ENCODE measurements at places on chromosomes 11 and 22. TPM values are rescaled to one million over a fixed set of nuclear protein-coding genes. Genes with fewer than 3 reads are reported as not detected.

DNA sequence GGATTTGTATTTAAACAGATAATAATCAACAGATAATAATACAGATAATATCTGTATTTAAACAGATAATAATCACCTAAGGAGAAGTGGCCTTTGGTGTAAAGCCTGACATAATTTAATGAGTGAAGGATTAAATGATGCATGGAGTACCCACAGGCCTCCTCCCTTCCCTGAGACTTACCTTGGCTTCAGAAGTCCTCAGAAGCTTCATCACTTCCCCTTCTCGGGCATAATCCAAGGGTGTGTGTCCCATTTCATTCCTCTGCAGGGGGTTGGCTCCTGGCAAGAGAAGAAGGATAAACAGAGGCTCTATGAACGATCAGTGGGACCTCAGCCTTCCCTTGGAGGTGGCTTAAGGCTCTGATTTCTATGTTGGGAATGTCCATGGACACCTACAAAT lies 85.5 kb upstream of the PHOX2A start:
- no peak overlapping the region for H3K27ac ChIP-seq
- H3K36me3 ChIP-seq: peaks cover 8% of the 10 kb centered on the region
- DNase-seq: no peak
- peaks cover 52% of the 10 kb centered on the region for H3K4me1 ChIP-seq
- no peak overlapping the region for H3K4me3 ChIP-seq

GRCh38 chr11:69982690-69983570 lies 95.2 kb upstream of the ANO1 start:
- peaks cover 51% of the 10 kb centered on the region for H3K27me3 ChIP-seq
- H3K27ac ChIP-seq: no peak overlapping the region
- no peak for DNase-seq
- H3K4me1 ChIP-seq: no peaks in the 10 kb centered on the region
- H3K36me3 ChIP-seq: no peaks in the 10 kb centered on the region

Gene MRGPRX4
- not detected for total RNA-seq

GRCh38 chr22:27801616-27802345 lies at the start of gene MN1:
TSS of gene MN1 (minus strand) at chr22:27801756. CDS start at chr22:27800543, 1,213 bp downstream.
- H3K36me3 ChIP-seq: no peaks in the 10 kb centered on the region
- peaks cover 8% of the 10 kb centered on the region for H3K4me1 ChIP-seq
- peak within 1 kb of the TSS; percentile 78 for H3K4me3 ChIP-seq
- no peak within 1 kb of the TSS for H3K27ac ChIP-seq
- peaks cover 37% of the 10 kb centered on the region for H3K27me3 ChIP-seq

- H3K27ac ChIP-seq: no peak overlapping the region
- H3K4me3 ChIP-seq: no peak overlapping the region
- no peak for DNase-seq
- no peaks in the 10 kb centered on the region for H3K4me1 ChIP-seq
Observed at GRCh38 chr11:132244846-132245245, 874.4 kb downstream of the NTM start.

DNA sequence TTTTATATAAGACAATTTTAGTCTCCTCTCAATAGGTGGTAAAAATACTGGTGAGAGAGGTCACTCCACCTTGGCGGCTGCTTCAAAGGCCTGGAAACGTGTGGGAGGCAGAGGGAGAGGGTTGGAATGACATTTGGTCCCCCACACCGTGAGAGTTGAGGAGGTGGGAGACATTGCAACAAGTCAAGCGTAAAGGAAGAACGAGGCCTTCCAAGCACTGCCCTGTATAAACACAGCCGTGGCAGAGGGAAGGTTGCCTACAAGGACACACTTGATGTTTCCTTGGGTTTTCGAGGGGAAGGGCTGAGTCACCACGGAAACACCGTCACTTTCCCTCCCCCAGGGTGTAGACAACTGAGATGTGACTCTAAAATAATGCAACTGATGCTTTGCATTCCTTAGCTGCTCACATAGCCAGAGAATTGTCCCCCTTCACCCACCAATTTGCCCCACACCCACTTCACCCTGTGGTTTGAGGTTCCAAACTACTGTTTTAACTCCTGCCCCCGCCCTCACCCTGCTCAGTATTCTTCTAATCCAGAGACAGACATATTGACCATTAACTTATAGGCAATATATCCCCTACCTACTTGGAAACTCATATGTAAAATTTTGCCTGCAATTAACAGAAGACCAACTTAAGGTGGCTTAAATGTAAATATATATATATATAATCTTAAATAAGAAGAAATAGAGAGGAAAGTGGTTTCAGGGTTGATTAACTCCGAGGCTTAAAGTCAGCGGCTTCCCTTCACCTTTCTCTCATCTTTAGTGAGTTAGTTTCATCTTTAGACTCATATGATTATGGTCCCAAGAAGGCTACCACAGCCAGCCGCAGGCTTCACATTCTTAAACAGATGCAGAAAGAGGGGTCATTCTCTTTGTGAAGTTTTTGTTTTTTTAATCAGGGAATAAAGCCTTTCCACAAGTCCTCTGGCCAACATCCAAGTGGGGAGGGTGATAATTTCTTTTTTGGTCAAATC lies 54.1 kb upstream of the BDNF start:
- no peak overlapping the region for H3K4me3 ChIP-seq
- no peaks in the 10 kb centered on the region for H3K4me1 ChIP-seq
- H3K27me3 ChIP-seq: no peaks in the 10 kb centered on the region
- no peak for DNase-seq

DNA sequence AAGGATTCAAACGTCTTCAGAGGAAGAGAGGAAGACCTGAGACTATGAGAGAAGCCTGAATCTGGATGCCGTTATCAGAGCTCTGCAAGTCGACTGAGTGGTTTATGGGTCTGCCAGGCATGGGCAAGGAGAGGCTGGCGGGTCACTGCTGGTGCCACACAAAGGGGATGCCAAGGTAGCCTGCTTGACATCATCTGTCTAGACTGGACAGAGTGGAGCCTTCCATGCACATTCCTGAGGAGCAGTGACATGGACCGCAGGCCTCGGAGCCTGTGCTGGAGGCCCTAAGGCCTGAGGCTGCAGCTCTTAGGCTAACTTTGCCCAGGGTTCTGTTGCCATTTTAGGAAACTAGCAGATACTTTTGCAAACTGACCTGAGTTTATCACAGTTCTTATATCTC lies 127.4 kb downstream of the WT1 start:
- H3K27me3 ChIP-seq: peaks cover 5% of the 10 kb centered on the region
- H3K27ac ChIP-seq: no peak overlapping the region
- H3K36me3 ChIP-seq: no peaks in the 10 kb centered on the region

DNA sequence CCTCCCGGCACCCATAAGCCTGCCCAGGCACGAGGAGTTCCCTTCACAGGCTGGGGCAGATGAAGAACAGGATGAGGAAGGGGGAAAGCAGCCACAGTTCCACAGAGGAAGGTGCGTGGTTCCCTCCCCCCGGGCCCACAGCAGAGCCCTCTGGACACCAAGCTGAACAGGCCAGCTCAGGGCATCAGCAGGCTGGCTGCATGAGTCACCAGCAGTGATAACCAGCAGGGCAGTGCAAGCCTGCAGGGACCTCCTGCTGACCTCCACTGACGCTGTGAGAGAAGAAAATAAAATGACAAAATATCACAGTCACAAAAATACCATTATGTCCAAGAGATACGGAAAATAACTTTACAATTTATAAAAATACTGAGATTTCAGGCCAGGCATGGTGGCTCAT lies 11.5 kb downstream of the RTL6 start:
- no peak overlapping the region for H3K4me3 ChIP-seq
- H3K4me1 ChIP-seq: no peaks in the 10 kb centered on the region
- H3K27me3 ChIP-seq: no peaks in the 10 kb centered on the region
- H3K27ac ChIP-seq: no peak overlapping the region
- no peaks in the 10 kb centered on the region for H3K36me3 ChIP-seq
- DNase-seq: no peak

Gene EMID1
- total RNA-seq: not detected

DNA sequence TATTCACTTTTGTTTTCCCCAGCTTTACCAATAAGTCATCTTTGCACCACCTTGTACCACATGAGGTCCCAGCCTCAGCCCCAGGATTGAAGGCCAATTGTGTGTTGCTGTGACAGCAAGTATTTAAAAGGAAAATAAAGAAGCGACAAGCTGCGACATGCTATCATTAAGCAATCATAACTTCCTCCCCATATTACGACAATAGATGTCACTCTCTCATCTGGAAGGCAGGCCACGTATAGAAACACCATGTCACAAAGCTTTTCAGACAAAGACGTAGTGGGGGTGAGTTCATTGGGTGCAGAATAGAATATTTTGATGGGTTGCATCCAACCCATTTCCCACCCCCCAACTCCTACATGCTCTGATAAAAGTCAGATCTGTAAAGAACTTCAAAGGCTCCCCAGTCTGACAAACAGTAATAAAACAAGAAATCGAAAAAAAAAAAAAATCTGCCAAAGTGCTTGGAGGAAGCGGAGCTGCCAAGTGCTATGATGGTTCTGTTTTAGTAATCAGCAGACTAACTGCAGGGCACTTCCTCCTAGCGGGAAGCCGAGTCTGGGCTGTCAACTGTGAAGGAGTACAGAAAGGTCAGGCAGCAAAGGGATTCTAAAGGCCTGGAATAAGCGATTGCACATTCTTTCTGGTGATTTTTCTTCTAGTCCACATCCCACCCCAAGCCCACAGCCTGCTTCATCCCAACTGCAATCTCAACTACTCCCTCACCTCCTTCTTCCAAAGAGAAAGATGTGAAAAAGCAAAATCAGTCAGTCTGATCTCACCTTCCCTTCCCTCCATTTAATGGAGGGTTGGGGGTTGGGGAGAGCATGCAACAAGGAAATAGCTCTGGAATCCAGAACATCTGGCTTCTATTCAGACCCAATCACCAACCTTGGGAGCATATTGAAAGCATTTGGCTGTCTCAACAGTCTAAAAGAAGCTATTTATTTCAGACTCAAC lies 131.4 kb upstream of the UBASH3B start:
- peaks cover 20% of the 10 kb centered on the region for H3K27me3 ChIP-seq
- no peak overlapping the region for H3K27ac ChIP-seq
- no peak for DNase-seq
- no peak overlapping the region for H3K4me3 ChIP-seq

Gene MPZL3
- 64.6 TPM for total RNA-seq

- H3K27ac ChIP-seq: no peak overlapping the region
- H3K4me3 ChIP-seq: no peak overlapping the region
- H3K4me1 ChIP-seq: peaks cover 8% of the 10 kb centered on the region
- no peak for DNase-seq
Observed at GRCh38 chr11:8261291-8261690, 2.4 kb downstream of the LMO1 start.

Gene NFAM1
- 0.05 TPM for total RNA-seq

DNA sequence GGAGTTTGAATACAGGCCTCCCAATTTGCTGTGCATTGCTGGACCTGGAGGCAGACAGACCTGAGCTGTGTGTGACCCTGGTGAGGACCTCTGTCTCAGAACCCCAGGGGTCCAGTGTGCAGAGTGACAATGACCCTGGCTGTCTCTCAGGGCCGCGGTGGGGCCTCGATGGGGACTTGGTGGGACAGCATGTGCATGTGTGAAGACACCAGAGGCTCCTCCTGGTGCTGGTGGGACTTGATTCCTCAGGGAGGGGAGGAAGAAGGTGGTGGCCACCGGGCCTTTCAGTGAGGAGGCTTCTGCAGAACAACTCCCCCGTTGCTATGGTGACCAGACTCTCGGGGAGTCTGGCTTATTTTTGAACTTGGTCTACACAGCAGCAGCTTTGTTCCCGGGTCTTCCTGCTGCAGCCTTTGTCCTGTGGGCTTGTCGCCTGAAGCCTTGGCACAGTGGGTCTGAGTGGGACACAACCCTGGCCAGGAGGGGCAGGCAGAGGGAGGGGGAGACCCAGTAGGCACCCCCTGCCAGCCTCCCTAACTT lies 35.3 kb downstream of the MCM5 start:
- H3K27ac ChIP-seq: no peak overlapping the region
- DNase-seq: no peak
- H3K4me1 ChIP-seq: peaks cover 3% of the 10 kb centered on the region
- H3K4me3 ChIP-seq: no peak overlapping the region
- H3K36me3 ChIP-seq: peaks cover 78% of the 10 kb centered on the region
- H3K27me3 ChIP-seq: no peaks in the 10 kb centered on the region

Gene CD3D
- 381 TPM for total RNA-seq

DNA sequence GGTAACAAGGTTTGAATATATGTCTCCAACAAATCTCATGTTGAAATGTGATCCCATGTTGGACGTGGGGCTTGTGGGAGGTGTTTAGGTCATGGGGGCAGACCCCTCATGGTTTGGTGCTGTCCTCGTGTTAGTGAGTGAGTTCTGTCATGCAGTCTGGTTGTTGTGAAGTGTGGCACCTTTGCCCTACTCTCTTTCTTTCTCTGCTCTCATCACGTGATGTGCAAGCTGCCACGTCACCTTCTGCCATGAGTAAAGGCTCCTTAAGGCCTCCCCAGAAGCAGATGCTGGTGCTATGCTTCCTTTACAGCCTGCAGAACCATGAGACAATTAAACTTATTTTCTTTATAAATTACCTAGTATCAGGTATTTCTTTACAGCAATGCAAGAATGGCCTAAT lies 218.3 kb downstream of the NXPE2 start:
- no peak for DNase-seq
- no peak overlapping the region for H3K4me3 ChIP-seq
- no peaks in the 10 kb centered on the region for H3K4me1 ChIP-seq
- no peak overlapping the region for H3K27ac ChIP-seq

Gene IGHMBP2
- 39.2 TPM for total RNA-seq

GRCh38 chr11:55697817-55698216 lies 35.8 kb downstream of the OR4C6 start:
- no peak for DNase-seq
- no peaks in the 10 kb centered on the region for H3K27me3 ChIP-seq
- no peak overlapping the region for H3K27ac ChIP-seq
- no peaks in the 10 kb centered on the region for H3K36me3 ChIP-seq

DNA sequence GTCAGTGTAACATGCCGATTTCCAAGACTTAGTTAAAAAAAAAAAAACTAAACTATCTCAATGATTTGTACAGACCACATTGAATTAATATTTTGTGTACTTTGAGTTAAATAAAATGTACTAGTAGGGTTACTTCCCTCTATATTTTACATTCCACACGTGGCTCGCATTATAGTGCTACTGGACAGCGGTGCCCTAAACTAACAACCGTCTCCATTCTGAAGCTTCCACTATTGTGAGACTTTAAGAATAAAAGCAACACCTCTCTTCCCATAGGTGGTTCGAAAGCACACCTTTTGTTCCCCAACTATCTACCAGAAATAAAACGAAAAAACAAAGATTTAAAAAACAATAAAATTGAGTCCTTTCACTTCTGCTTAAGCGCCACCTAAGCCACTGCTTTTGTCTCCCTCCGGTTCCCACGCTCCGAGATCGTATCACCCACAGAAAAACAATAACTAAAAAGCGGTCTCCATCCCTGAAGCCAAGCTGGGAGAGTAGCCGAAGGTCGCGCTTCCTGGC lies 380 bp upstream of the TTC17 start:
- peak overlapping the region; percentile 99 for H3K4me3 ChIP-seq
- H3K36me3 ChIP-seq: peaks cover 13% of the 10 kb centered on the region

GRCh38 chr11:126585774-126586491 lies 230.4 kb downstream of the ST3GAL4 start:
- DNase-seq: no peak
- no peak overlapping the region for H3K4me3 ChIP-seq
- H3K27me3 ChIP-seq: no peaks in the 10 kb centered on the region
- H3K36me3 ChIP-seq: no peaks in the 10 kb centered on the region

Gene MICAL2
- 501 TPM for total RNA-seq

Gene MS4A15
- total RNA-seq: not detected

GRCh38 chr11:121766991-121767390 lies 314.2 kb upstream of the SORL1-AS1 start:
- DNase-seq: no peak
- no peaks in the 10 kb centered on the region for H3K4me1 ChIP-seq
- H3K4me3 ChIP-seq: no peak overlapping the region
- H3K36me3 ChIP-seq: no peaks in the 10 kb centered on the region
- H3K27ac ChIP-seq: no peak overlapping the region

- H3K4me3 ChIP-seq: no peak overlapping the region
- H3K27ac ChIP-seq: no peak overlapping the region
- no peaks in the 10 kb centered on the region for H3K27me3 ChIP-seq
- no peak for DNase-seq
Observed at GRCh38 chr11:44399968-44400367, 90.0 kb upstream of the ALX4 start.

Gene MRPL49
- 81.4 TPM for total RNA-seq

Measured in activated CD4-positive, alpha-beta T cell treated with anti-CD3 and anti-CD28 coated beads, Interleukin-2, amount 10 ng/mL, durations not matched to agents 24 days and 14 days (primary cell).